ENCODE measurements at places on chromosomes 7 and 10.

GRCh38 chr7:35968140-35968940 is 167.5 kb downstream of the SEPTIN7 start:
- DNase-seq: no peak

- DNase-seq: no peak
Measured at GRCh38 chr10:33721509-33721908, 387.0 kb upstream of the NRP1 start.

DNA sequence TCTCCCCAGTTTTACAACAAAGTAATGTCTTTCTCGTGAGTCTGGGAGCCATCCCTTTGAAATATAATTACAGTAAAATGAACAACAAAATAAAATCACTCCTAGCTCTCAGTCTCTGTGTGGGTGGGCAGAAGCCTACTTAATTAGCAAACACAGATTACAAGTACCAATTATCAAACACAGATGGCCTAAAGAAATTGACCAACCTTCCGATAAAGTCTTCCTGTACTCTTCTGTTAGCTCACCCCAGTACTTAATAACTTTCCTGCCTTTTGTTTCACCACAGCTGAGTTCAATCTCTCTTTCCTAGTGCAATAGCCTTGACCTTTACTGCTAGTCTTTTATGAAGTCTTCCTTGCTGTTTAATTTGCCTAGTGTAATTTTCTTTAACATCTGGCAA is 719.2 kb upstream of the MBL2 start:
- DNase-seq: no peak

DNA sequence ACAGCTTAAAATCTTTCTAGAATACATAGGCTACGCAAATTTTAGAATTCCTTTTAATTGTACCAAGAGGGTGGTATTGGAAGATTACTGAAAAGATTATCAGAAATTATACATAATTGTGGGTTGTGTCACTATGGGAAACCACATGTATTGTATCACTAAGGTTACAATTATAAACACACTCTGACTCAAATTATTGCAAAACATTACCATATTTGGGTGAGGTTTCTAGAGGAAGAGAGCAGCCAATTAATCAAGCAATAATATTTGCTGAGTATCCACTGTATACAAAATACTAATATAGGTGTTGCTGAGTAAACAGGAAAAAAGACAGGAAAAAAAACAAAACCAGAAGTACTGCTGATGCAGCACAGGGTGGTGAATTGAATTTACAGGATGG is 3.1 kb upstream of the CAPZA2 start:
- DNase-seq: no peak

DNA sequence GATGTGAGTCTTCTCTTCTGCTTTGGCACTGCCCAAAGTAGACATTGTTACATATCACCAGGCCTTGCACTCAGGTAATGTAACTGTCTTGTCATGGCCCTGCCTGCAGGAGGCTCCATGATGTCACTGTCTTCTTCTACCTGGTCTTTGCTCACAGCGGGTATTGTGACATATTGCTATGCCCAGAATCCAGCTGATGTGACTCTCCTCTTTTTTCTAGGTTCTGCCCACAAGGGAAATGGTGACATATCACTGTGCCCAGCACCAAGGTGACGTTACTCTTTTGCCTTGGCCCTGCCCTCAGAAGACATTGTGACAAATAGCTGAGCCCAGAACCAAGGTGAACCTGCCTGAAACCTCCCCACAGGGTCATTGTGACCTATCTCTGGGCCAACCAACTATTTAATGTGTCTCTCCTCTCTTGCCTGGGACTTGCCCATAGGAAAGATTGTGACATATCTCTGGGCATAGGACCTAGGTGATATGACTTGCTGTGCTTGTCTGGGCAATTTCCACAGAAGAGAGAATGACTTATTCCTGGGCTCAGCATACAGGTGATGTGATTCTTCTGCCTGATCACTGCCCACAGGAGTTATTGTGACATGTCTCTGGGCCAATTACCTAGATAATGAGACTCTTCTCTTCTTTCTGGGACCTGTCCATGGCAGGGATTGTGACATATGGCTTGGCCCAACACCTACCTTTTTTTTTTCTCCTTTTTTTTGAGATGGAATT is 26.5 kb upstream of the ZNF107 start:
- DNase-seq: no peak

DNA sequence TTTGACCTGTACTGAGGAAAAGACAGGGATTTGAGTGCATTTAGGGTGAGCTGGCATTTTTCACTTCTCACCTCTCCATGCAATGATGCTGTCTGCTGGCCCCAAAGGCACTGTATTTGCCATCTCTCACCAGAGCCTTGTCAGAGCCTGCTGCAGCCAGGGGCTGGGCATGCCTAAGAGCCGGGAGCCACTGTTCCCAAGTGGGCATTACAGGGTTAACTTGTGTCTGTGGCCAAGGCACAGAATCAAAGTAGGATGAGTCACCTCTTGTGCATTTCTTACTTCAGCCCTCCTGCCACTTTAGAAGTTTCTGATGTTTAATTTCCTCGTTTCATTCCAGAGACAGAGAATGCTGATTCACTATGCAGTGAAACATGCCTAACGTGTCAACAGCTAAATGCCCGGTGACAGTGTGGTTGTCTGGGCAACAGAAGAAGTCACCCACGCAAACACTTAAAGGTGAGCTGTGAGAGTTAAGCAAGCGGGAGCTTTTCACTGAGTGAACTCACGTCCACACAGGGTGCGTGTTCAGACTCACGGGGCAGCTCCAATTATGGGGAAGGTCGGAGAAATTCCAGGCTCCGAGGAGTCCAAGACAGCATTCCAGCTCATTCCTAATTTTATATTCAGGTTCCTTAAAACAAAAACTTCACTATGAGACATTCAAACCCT is 57.1 kb upstream of the IGFBP3 start:
- peak; percentile 7 for DNase-seq
